Activated T-helper 9 cell treated with anti-CD3 and anti-CD28 coated beads, Interleukin-2, amount 50 U/mL, for 16 hours (primary cell): ENCODE measurements at places on chromosomes 6 and 20.

DNA sequence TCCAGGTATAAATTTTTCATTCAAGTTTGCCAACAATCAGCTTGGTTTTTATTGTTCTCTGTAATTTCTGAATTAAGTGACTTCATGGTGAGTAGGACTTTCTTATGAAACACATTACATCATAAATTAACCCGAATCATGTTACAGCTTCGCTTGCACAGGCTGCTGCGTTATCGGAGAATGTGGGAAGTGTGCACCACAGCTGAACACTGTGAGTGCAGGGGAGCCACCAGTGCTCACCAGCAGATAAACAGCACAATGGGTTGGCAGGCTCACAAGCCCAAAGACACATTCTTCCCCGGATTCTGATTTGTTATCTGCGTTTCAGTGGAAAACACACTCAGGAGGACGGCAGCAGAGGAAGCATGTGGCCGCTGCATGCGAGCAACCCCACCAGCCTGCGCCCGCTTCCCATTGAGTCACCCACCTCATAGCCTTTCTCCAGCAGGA is 121.1 kb downstream of the GMDS start:
- no peak for DNase-seq

DNA sequence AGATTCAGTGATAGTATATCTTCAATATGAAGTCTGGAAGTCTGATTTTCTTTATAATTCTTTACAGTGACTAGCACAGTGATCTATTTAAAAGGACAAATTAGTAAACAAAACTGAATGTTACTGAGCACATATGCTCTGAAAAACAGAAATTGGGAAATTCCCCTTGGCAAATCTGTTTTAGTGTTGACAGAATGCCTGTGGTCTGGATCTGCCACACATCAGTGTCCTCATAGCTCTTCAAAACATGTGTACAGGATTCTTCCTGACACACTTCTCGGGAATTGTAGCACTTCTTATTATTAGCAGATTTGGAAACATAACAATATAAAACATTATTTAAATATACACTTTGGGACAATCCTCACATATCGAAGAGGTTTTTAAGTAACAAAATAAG is 354.3 kb downstream of the COL12A1 start:
- no peak for DNase-seq

DNA sequence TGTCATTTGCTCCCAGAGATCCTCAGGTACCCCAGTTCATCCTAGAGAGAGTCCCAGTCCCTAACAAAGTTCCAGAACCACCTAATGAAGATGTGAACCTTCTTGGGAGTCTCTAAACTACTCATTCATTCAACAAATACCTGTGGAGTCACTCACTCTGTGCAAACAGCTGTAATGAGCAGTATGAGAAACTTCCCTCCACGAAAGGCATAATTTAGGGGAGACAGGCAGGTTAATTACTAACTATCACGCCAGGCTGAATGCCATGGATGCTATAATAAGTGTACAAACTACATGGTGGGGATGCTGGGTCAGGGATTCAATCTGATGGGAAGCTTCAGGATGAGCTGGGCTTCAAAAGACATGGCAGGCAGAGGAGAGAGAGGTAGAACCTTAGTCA is 70.1 kb upstream of the AFDN start:
- DNase-seq: no peak

DNA sequence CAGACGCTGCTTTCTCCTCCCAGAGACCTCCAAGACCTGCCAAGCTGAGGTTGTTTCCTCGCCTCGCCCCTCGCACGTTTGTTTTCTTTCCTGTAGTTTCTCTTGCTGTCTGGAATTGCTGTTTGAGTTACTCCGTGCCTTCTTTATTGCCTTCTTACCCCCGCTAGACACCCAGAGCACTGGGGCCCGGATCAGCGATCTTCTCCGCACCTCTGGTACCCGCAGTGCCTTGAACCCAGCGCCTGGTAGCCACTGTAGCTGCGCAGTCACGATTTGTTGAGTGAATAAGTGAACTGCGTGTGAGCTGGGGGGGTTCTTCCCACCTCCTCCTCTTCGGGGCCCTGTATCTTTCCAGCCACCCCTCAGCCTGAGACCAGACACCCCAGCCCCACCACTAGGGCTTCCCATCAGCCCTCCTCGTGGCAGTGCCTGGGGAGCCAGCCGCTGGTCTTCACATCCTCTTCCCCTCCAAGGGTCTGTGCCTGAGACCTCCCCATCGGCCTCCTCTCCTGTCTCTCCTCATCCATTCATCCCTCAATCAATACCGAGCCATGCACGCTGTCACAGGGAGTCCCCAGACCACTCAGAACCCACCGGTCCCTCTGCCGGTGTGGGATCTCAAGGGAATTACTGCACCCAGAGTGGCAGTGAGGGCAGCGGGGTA is 849 bp upstream of the BMP7 start:
- DNase-seq: no peak

GRCh38 chr6:148925701-148926100 is 178.9 kb downstream of the UST start:
- DNase-seq: no peak
